IMR-90 (cell line): ENCODE measurements at places on chromosomes 3 and 15.

DNA sequence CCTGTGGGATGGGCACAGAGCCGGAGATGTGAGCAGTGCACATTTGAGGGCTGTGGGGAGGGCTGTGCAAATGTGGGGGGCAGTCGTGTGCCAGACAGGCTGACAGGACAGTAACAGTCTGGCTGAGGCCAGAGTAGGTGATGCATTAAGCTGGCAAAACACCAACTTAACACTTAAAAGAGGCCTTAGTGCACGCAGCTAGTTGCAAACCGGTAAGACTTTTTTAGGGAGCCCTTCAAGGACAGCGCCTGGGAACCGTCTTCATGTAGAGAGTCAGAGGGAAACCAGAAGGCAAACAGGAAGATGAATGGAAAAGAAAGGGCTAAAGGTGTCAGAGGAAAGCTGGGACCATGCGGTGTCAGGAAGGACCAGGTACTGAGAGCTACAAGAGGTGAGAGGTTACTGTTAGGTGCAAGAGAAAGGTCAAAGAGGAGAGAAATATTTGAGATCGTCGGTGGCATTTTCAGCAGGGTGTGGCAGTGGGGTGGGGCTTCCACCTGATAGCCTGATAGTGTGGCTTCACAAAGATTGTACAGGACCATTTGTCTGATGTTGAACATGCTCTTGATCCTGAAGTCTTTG is 30.0 kb upstream of the CHD2 start:
- peak; percentile 37 for DNase-seq

GRCh38 chr3:54196360-54196991 is 74.1 kb downstream of the CACNA2D3 start:
- no peak for DNase-seq

DNA sequence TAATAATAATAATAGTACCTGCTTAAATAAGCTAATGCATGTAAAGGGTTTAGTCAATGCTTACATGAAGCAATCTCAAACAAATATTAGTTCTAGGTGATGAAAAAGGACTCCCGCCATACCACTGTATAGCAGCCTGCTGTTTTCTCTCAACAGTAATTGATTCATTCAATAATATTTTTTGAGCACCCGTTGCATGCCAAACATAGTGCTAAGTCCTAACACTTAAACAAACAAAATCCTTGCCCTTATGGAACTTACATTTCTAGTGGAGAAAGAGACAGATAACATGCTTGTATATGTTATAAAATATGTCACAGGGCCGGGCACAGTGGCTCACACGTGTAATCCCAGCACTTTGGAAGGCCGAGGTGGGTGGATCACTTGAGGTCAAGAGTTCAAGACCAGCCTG is 61.2 kb upstream of the FLNB start:
- no peak for DNase-seq

DNA sequence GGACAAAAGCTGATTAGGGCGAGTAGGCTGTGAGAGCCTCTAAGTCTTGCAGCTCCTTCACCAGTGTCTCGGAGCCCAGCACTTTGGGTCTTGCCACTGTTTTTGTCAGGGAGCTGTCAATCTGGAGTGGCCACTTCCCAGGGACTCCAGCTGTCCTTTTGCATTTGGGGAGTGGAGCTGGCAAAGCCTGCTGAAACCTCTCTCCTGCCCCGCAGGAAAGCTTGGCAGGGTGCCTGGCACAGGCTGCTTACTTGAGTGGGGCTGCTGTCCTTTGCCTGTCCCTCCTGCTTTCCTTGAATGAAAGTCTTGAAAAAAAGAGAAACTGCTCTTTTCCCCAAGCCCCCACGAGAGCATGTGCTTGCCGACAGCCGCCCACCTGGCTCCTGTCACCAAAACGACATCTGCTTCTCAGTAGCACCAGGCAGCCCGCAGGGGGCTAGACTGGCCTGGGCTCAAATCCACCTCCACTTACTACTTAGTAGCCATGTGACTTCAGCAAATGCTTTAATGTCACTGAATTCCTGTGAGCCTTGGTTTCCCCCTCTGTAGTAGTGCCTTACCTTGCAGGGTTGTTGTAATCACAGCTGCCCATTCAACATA is 13.7 kb downstream of the USP13 start:
- DNase-seq, result no peak

DNA sequence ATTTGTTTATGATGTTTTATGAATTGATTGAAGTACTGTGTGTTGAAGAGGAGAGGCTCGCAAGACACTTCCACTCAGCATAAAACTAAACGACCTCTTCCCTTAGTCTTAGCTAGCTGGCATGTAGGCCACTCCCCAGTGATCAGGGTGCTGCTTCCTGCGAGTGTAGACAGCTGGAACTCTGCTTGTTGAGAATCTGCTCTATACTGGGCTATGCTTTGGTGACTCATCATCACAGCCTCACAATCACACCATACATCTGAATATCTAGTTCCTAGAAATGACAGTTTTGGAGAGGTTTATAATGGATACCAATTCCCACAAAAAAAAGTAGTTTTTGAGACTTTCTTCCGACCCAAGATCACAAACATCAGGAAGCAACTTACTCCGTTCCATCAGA is 1.5 kb upstream of the SLC24A5 start:
- no peak for DNase-seq

DNA sequence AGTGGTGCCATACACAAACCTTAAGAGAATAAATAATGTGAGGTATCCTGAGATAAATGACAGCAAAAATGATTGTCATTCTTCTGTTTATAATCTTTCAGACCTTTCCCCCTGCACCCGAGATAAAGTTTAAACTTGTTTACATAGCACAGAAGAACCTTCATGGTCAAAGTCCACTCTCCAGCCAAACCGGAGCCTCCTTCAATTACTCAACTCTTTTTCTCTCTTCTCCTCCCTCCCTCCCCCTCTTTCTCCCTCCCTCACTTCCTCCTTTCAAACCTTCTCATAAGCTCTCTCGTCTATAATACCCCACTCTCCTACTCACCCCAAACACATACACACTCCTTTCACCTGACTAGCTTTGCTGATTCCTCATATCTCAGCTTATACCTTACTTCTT is 198.9 kb downstream of the EFHB start:
- no peak for DNase-seq

DNA sequence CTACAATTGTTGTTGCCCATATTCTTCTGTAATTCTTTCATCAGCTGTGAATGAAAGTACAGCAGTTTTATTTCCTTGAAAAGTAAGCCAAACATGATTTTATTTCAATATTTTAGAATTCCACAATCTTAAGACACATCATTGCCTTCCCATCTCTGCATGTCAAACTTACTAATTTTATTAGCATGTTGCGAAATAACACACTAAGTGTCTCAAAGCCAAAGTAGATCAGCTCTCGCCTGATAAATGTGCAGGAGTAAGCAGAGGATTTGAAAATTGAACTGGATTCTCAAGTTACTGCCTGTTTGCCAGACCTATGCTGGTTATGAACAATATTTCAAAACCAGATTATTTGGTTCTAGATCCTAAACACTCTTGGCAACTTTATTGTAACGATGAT is 25.7 kb downstream of the TGFBR2 start:
- DNase-seq, result no peak

DNA sequence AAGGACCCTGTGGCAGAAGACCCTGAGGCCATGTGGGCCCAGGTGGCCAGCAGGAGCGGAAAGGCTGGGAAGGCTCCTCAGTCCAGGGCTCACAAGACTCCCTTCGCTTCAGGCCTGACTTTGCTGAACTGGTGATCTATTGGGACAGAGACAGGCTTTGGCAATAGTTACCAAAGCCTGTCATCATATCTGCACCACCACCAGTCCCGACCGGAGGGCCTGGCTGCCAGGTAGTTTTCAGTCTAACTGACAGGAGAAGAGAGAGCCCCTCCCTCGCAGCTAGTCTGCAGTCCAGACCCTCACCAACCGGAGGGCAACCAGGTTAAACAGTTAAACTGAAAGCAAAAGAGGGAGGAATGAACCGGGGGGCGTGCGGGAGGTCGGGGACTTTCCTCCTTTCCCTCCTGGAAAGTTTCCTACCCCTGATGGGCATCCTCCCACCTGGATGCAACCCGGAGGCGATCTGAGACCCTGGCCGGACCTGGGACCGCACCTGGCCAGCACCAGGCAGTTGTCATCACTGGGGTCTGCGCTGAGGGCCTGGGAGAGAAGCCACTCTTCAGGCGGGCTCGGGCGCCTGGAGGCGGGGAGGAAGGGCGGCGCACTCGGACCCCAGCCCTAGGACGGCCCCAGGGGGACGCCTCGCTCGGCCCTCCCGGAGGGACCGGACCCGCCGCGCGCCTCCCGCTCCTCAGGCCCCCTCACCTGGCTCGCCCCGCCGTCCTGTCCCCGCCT is 435 bp downstream of the RAB27A start:
- DNase-seq, result peak; percentile 39

DNA sequence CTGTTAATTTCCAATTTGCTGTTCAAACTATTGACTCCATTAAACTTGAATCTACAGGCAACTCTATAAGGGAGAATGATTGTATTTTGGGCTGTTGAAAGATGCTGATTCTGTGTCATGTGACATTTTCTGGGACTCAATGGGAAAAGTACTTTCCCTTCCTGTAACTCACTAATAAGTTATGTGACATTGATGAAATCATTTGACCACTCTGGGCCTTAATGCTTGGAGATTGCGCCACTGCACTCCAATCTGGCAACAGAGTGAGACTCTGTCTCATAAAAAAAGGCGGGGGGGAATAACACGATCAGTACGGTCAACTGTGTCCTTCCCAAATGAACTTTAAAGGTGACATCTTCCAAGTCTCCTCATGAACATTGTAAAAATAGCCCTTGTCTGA is 215.2 kb upstream of the SGO1 start:
- no peak for DNase-seq

- peak; percentile 97 for DNase-seq
These were observed 6.5 kb upstream of the TM4SF18 start for GRCh38 chr3:149339931-149340309.

- DNase-seq, result peak; percentile 77
These were observed 88.6 kb upstream of the ZNF280D start for GRCh38 chr15:56821721-56822425.

GRCh38 chr15:68658151-68658550 is 79.4 kb downstream of the CORO2B start:
- no peak for DNase-seq

DNA sequence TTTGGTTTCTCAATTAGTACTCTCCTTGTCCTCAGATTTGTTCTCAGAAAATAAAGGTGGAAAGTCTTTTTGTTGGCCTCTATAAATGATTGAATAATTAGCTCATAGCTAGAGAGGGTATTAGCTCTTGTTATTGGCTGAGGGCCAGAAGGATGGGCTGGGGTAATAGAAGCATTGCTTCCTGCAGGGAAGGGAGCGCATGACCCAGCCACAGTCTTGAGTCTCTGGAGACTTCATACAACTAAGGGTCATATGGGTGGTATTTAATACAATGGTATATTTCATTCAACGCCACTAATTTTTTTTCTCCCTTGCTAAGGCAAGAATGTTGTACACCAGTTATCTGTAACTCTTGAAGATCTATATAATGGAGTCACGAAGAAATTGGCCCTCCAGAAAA is 8.4 kb downstream of the DNAJA4 start:
- DNase-seq, result no peak

DNA sequence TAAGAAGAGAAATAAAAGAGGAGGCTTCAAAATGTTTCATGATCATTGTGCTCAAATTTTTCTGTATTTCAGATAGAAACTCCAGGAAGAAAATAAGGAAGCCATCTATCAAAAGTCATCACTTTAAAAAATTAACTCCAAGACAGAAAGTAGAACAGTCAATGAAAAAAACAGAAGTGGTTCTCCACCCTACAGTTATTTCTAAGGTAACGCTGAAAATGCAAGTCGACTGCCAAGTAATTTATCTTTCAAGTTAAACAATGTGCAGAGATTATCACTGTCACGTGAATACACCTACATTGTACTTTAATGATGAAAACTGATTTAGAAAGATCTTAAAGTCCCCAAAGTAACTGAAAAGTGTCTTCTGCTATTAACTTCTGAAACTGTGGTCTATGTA is 78.5 kb upstream of the SNRPA1 start:
- no peak for DNase-seq

GRCh38 chr3:126446791-126447190 is 28.9 kb downstream of the ZXDC start:
- peak; percentile 51 for DNase-seq

DNA sequence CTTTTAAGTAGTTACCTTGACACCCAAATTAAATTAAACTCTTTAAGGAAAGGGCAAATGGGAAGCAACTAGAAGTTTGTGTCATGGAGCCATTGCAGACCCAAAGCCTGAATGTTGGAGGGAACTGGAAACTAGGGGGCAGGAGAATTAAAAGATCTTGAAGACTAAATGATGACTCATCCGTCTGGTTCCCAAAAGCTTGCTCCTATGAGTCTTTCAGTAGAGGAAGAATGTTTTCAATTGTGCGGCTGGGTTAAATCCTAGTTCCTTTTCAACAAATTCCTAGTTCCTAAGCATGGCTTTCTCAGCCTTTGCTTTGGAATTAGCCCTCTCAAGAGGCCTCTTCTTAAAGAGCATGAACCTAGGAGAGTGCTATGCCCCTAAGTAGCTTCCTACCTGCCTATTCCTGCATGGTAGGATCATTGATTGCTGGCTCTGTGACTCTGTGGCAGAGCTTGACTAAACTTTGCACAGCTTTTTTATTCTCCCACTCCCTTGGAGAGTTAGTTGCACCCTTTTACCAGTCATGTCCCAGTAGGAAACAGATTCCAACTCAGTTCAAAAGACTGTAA is 17.7 kb downstream of the CLEC3B start:
- DNase-seq, result peak; percentile 94

- DNase-seq, result no peak
These were observed 32.3 kb upstream of the SYNPR start for GRCh38 chr3:63245726-63246241.

DNA sequence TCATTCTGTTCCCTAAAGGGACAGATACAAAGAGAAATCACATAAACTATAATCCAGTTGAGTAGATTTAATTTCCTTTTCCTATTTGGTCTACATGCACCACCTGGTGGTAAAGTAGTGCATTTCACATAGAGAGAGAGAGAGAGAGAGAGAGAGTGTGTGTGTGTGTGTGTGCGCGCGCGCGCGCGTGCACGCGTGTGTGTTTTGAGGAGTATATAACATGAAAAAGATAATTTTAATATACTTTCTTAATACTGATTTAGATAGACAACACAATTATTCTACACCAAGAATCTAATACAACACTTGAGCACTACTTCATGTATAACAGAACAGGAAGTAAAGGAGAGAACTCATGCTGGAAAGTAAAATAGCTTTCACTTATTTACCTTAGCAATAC is 1.1 kb upstream of the FGF7 start:
- peak; percentile 81 for DNase-seq

DNA sequence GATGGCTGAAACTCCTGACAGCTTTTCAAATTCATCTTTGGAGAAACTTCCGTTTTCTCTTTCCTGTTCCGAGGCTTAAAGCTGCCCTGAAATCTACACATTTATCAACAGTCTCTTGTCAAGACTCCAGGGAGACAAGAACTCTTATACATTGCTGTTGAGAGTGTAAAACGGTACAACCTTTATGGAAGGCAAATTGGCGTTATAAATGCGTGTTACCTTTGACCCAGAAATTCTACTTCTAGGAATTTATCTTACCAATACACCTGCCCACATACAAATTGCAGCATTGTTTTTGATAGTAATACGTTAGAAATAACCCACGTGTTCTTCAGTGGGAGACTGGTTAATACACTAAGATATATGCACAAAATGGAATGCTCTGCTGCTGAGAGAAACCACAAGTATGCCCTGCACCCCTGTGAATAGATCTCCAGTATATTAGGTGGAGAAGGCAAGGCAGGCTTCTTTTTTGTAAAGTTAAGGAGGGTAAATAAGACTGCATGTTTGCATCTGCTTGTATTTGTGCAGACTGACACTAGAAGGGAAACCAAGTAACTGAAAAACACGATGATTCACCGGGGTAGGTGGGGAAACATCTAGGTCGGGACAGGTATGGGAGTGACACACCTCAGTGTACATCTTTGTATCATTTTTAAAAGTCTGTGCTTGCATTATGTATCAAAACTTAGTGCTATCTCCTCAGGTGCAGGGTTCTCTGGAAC is 97.5 kb downstream of the IGF1R start:
- DNase-seq, result peak; percentile 57
